Naive B cell (primary cell): ENCODE measurements at places on chromosomes 6 and 20. TPM values are rescaled to one million over a fixed set of nuclear protein-coding genes. Genes with fewer than 3 reads are reported as not detected.

GRCh38 chr6:137893726-137894125, 26.7 kb downstream of the TNFAIP3 start:
- DNase-seq = no peak

LAMA4 gene
- not detected for polyA plus RNA-seq

- DNase-seq = no peak
Observed at GRCh38 chr6:39753725-39754045, 28.5 kb upstream of the KIF6 start.

DNA sequence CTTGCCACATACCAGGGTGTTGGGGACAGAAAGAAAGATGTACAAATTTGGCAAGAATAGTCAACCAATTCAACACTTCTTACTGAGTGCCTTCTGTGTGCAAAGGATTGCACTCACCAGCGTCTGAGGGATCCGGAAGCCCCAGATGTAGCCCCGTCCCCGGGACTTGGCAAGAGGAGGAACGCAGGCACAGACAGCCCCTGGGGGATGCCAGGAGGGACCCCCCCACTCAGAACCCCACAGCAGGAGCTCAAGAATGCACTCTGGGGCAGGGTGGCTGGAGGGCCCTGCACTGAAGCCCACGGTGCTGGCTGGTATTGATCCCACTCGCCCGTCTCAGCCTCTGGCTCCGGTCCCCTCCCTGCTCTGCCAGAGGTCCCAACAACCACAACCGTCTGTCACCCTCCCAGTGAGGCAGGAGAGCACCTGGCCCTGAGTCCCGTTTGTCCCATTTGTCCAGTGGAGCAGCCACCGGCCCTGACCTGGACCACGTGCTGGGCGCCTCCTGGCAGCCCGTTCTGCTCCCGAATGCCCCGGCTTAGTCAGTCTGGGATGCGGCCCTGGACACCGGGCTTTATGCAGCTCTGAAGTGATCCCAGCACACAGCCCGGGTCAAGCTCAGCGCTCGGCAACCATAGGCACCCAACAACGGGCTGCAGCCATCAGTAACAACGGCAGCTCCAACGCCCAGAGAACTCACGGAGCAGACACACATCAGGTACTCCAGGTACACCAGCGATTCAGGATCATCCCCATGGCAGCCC, 128.7 kb downstream of the DLL1 start:
- DNase-seq = no peak

DNA sequence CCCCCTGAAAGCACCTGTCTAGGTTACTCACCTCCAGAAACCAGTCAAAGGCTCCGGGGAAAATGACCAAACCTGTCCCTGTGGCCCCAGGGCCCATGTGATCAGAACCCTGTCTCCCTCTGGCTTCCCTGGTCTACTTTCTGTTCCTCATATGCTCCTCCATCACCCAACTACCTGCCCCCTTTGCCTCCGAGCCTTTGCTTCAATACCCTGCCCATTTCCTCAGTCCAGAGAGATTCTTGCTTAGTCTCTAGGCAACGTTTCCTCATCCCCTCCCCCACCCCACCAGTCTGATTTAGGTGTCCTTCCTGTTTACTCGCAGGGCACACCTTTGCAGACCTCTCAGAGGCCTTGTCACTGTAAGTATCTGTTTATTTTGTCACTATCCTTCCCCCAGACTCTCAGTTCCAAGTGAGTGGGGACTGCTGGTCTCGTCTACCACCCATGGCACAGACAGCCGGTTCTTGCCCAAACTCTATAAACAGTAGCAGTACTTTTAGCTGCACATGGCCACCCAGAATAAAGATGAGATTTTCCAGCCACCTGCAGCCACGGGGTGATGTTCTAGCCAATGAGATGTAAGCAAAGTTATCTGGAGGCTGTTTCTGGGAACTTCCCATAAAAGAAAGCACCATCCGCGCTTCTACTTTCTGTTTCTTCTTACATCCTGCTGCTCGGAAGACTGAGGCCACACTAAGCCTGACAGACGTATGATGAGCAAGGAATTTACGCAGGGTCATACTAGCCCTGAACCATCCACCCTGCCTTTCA, 13.3 kb downstream of the ELOVL5 start:
- DNase-seq = peak; percentile 87

UNC93A gene
- polyA plus RNA-seq = not detected
